ENCODE measurements at places on chromosomes 16 and 17. TPM values are rescaled to one million over a fixed set of nuclear protein-coding genes. Genes with fewer than 3 reads are reported as not detected.
A peak's percentile ranks its signal among the peaks of the same experiment; 100 is the strongest.

The TMIGD1 gene
- total RNA-seq: not detected

The COG4 gene
- total RNA-seq: 117 TPM

The C17orf75 gene
- total RNA-seq: 30.2 TPM

DNA sequence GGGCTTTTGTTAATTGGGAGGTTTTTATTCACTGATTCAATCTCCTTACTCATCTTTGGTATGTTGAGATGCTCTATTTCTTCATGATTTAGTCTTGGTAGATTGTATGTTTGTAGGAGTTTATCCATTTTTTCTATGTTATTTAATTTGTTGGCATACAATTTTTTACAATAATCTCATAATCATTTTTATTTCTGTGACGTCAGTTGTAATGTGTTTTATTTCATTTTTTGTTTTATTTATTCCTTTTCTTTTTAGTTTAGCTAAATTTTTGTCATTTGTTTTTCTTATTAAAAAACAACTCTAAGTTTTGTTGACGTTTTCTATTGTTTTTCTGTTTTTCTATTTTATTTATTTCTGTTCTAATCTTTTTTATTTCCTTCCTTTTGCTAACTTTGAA, 389.8 kb downstream of the HS3ST3B1 start:
- H3K27me3 ChIP-seq: no peaks in the 10 kb centered on the region
- H3K4me3 ChIP-seq: no peak overlapping the region
- no peak overlapping the region for H3K27ac ChIP-seq
- no peaks in the 10 kb centered on the region for H3K4me1 ChIP-seq
- no peak for DNase-seq

DNA sequence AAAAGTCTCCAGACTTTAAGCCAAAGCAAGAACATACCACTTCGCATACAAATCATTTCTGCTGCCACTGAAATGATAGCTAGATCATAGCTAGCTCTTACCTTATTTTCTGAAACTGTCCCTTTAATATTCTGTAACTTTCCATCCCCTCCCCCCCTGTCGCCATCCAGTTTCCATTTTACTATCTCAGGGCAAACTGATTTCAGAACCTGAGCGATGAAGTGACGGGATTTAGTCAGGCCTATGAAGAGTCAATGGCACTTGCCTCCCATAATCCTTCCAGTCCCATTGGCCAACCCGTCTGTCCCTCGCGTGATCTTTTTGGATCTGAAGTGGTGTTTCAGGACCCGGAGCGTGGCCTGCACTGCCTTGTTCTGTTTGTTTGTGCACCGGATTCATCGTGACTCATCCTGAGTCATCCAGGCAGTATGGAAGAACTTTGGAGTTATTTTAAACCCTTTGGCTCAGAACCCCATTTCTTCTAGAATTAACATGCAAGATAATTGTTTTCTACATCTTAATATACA, 199.8 kb upstream of the CHMP6 start:
- DNase-seq: peak; percentile 99
- no peak overlapping the region for H3K4me3 ChIP-seq
- H3K27me3 ChIP-seq: no peaks in the 10 kb centered on the region

DNA sequence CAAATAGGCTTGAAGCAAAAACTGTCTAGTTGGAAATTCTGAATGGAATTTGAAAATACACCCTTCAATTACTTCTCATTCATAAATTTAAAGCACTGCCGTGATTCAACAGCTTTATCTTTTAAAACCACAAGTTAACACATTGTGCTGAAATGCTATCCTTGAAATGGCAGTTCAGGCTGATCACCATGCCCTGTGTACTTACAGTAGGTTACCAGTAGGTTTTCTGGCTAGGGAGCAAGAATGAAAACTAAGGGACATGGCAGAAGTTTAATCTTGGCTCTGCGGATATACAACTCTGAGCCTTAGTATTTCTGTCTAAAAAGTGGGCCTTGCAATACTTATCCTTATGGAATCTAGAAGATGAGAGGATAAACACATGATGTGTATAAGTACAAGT, 28.0 kb downstream of the NXPH3 start:
- H3K4me1 ChIP-seq: no peaks in the 10 kb centered on the region
- no peak overlapping the region for H3K4me3 ChIP-seq
- H3K36me3 ChIP-seq: peaks cover 4% of the 10 kb centered on the region

DNA sequence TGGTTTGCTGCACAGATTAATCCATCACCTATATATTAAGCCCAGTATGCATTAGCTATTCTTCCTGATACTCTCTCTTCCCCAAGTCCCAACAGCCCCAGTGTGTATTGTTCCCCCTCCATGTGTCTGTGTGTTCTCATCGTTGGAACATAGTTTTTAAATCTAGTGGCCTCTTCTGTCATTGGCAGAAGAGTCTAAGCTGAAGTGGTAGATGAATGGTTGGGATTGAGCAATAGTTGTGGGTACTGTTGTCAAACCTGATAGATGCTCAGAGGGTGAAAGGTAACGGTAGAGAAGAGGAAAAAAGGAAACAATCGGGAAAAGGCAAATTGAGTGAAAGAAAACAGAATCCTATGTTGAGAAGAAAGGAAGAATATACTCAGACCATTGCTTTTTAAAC, 29.9 kb downstream of the MAP3K3 start:
- no peaks in the 10 kb centered on the region for H3K27me3 ChIP-seq
- no peaks in the 10 kb centered on the region for H3K36me3 ChIP-seq
- H3K27ac ChIP-seq: no peak overlapping the region
- no peaks in the 10 kb centered on the region for H3K4me1 ChIP-seq

DNA sequence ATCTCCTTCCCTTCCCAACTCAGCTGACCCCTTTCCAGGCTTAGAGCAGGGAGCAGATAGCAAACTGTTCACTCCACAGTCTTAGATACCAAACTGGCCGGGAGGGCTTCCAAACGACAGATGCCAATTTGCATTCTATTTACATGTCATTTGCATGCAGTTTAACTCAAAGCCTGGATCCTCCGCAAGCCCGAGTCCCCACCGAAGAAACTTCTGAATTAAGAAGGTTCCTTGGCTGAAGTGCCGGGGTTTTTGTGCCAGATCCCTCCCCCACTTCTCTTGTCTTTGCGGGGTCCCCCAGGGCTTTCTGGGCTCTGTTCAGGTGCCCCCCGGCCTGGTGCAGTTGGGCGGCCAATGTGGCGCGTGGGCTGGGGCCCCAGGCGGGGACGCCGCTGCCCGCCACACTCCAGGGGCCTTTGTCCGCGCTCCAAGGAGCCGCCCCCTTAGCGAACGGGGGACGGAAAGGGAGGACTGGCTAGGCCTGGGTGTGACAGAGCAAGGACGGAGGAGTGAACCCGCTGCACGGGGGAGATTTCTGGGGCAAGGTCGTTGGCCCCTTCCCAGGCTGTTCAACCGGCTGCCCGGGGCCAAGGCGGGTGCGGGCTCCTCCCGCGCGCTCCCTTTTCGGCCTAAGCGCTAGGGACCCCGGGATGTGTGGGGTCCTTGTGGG, 1.2 kb downstream of the GPRC5B start:
- H3K27ac ChIP-seq: no peak overlapping the region
- peak; percentile 13 for DNase-seq
- no peaks in the 10 kb centered on the region for H3K36me3 ChIP-seq
- peaks cover 7% of the 10 kb centered on the region for H3K4me1 ChIP-seq
- peak overlapping the region; percentile 35 for H3K4me3 ChIP-seq

GRCh38 chr16:48541108-48541786, 68.7 kb downstream of the N4BP1 start:
- H3K27me3 ChIP-seq: no peaks in the 10 kb centered on the region
- H3K4me3 ChIP-seq: no peak overlapping the region
- peaks cover 6% of the 10 kb centered on the region for H3K36me3 ChIP-seq
- H3K4me1 ChIP-seq: peaks cover 12% of the 10 kb centered on the region
- H3K27ac ChIP-seq: no peak overlapping the region

GRCh38 chr16:89949121-89949742, 677 bp downstream of the DEF8 start:
- no peaks in the 10 kb centered on the region for H3K36me3 ChIP-seq
- no peaks in the 10 kb centered on the region for H3K27me3 ChIP-seq
- no peak for DNase-seq
- H3K4me3 ChIP-seq: peak overlapping the region; percentile 47

DNA sequence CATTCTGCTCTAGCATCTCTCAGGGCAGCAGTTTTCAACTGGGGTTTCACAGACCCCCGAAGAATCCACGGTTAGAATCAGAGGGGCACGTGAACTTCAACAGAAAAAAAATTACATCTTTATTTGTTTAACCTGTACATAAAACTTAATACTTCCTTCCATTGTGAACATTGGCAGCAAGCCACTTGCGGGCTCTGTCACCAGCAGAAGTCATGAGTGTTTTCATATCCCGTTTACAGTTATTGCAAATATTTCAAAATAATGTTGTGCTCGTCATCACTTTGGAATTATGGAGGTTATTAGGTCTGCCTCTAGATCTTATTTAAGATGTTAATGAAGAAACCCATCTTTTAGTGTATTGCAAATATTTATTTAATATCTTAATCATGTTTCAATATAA, 109.8 kb downstream of the SDR42E1 start:
- H3K27me3 ChIP-seq: no peaks in the 10 kb centered on the region
- no peak overlapping the region for H3K4me3 ChIP-seq
- H3K4me1 ChIP-seq: peaks cover 4% of the 10 kb centered on the region
- DNase-seq: no peak
- no peaks in the 10 kb centered on the region for H3K36me3 ChIP-seq

GRCh38 chr17:73325527-73325842, 13.7 kb upstream of the CDC42EP4 start:
- H3K4me3 ChIP-seq: no peak overlapping the region
- no peak overlapping the region for H3K27ac ChIP-seq
- peak; percentile 89 for DNase-seq
- no peaks in the 10 kb centered on the region for H3K36me3 ChIP-seq
- peaks cover 3% of the 10 kb centered on the region for H3K27me3 ChIP-seq
